ENCODE measurements at places on chromosomes 5 and 9.

DNA sequence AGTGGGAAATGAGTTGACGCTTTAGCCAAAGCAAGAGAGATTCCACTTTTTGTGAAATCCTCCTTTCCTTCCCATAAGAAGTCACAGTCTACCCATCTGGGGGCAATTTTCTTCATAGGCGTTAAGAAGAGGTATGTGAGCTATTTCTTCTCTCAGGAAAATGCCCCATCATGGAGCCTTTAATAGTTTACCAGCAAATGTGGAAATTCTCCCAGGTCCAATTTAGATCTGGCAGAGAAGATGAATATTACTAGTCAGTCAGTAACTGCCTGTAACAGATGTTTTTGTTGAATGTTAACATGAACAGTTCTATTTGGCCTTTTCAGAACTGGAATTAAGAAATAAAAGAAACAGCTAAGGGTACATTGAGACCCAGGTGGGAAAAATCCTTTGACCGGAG, 156.4 kb upstream of the RFX3 start:
- DNase-seq = no peak

- no peak for DNase-seq
These were observed 52.7 kb upstream of the OSMR start for GRCh38 chr5:38793099-38793498.

- DNase-seq = no peak
These were observed 236.1 kb downstream of the CETN3 start for GRCh38 chr5:90173299-90174030.

DNA sequence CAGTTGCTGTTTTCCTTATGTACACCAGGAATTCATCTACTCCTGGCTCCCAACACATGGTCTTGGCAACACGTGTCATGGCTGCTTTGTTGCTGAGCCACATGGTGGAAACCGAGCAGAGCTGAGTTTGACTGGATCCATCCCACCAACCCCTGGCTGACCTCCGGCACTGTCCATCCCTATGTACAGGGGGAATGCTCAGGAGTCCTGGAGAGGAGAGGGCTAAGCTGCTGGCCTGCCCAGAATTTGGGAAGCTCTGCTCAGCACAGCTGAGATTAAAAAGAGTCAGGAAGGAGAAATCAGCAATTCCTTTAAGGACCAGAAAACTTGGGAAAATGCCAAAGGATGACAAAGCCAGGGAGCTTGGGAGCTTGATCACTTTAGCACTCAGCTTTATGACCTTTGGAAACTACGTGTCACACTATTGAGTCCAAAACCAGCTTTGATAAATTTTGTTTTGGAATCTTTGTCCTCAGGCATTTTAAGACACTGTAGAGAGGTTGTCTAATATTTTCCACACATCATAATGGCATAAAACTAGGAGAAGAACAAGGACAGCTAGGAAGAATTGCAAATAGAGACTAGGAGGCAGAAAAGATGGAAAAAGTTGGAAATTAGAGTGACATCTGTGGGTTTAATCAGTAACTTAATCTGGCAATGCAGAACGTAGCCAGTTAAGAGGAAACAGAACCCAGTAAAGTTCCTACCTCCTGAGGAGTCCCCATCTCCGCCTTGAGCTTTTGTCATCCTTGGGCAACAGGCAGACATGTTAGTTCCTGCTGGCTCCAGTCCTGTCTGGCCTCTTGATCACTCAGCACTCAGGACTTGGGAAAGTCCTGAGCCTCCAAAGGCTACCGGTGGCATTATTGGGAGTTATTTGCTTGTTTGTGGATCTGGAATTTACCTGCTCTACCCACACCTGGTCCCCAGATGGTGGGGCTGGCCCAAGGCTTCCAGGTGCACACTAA, 62.5 kb upstream of the PLPP1 start:
- DNase-seq = no peak

DNA sequence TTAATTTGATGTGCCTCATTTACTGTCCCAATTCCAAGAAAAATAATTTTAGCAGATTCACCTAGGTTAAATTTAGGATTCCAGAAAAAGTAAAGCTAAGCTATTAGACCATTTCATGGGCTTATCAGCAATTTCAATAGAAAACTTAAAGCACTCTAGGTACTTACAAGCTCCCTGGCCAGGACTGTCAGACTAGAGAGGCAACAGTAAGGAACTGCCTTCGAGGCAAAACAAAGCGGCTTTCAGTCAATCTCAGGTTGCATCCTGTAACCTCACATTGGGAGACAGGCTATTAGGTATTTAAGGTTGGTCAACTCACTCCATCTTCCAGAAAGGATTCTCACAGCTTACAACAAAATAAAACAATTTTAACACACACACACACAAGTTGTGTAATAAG, 48.7 kb upstream of the FSD1L start:
- DNase-seq = no peak

DNA sequence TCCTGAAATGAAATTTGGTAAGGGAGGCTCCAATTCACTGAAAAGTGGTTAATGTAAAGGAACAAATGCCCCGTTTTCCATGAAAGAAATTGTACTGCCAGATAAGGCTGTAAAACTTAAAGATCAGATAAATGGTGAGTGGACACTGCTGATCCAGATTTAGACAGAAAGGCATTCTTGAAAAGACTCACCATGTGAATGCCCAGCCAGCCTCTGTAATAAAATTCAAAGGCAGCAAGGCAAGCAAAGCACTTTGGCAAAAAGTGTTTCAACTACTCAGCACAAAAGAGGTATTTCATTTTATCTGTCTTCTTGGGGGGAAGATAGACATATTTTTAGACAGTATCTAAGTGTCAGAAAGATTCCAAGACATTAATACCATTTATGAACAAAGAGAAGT, 133.6 kb downstream of the MLLT3 start:
- no peak for DNase-seq

DNA sequence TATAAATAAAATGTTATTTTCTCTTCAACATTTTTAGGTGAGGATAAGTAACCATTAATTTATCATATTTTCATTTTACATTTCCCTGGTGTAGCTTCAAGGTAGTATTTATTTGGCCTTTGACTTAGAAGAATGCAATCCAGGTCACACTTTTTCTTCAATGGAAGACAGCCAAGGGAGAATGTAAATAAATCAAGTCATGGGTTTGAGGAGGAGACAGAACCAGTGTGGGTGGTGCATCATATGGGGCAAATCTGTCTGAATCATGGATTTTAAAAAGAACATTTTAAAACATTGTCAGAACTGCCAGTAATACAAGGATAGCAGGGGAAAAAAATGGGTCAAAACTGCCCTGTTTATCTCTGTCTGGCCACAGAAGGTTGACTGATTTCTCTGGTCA, 229.5 kb downstream of the FAM114A2 start:
- DNase-seq = no peak

GRCh38 chr5:147375151-147375550, 134.7 kb downstream of the DPYSL3 start:
- DNase-seq = no peak

GRCh38 chr9:69379270-69379982, 54.4 kb downstream of the ENTREP1 start:
- no peak for DNase-seq

DNA sequence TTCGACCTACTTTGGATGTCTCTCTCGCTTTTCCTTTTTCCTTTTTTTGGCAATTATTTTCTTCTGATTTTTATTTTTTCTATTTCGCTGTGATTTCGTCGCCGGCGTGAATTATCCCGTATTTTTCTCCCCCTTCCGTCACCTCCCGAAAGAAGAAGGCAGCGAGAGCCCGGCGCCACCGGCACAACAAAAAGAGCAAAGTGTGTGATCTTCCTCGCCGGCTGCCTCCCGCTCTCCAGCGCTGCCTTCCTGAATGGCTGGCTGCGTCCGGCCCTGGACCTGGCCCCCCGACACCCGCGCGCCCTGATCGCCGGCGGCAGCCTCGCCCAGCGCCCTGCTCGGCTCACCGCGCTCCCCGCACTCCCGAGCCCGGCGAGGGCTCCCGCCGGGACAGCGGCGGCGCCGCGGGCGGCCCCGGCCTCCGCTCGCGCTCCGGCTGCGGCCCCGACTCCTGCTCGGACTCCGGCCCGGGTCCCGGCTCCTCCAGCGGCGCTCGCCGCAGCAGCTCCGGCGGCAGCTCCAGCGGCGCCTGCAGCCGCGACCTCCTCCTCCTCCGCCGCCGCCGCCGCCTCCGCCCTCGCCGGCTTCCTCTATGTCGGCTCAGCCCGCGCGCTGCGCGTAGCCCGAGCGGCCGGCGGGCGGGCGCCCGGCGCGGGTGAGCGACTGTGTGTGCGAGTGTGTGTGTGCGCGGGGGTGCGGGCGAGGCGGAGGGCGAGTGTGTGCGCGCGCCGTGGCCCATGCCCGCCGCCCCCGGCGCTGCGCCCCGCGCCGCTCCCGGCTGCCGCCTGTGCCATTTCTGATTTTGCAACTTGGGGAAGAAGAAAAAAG, 960 bp downstream of the NR2F1 start:
- DNase-seq = no peak

- DNase-seq = no peak
These were observed 30.9 kb upstream of the SEMA6A start for GRCh38 chr5:116605310-116606070.
